ENCODE measurements at places on chromosomes 3 and 15.

GRCh38 chr15:63601704-63602185 is 4.6 kb downstream of the FBXL22 start:
- DNase-seq, result no peak

GRCh38 chr3:174955513-174956016 is 96.4 kb downstream of the NAALADL2 start:
- DNase-seq, result no peak

- no peak for DNase-seq
Observed at GRCh38 chr15:64901914-64902313, 9.8 kb upstream of the ANKDD1A start.

DNA sequence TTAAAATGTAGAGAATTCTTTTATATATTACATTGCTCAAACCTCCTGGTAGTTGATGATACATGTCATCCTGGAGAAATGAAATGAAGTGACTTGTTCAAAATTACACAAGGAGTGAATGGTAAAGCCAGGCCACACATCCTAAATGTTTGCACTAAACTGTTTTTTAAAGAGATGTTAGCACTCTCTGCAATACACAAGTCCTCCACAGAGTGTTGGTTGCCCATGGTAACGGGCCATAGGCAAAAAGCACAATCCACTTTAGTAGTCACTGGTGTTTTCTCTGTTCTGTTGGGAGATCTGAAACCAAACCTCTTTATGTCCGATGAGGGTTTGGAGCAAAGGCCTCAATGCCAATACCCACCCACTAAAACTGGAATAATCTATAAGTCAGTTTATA is 907.4 kb downstream of the NTRK3 start:
- DNase-seq, result no peak

DNA sequence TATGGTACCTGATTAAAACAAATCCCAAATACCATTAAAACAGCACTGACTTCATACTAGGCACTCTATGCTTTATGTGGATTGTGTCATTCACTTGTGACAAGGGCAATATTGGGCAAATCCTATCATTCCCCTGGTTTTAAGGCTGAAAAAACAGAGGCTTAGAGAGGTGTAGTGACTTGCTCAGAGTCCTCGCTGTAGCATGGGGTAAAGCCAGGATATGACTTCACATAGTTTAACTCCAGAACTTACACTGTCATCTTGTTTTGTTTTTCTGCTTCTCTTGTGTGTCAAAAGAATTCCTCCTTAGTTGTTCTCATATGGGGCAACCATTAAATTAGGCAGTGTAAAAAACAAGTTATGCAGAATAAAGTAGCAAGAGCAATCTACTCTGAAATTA is 40.3 kb upstream of the ICE2 start:
- DNase-seq, result no peak

GRCh38 chr3:195896361-195897080 is 11.8 kb downstream of the TNK2 start:
- DNase-seq, result no peak

GRCh38 chr3:11995120-11995519 is 9.1 kb upstream of the SYN2 start:
- no peak for DNase-seq

Data from activated CD8-positive, alpha-beta memory T cell treated with anti-CD3 and anti-CD28 coated beads, Interleukin-2, amount 50 U/mL, for 4 hours (primary cell).